ENCODE measurements at places on chromosomes 1 and 21.
A peak's percentile ranks its signal among the peaks of the same experiment; 100 is the strongest.

- DNase-seq: peak; percentile 9
- H3K4me1 ChIP-seq: no peaks in the 10 kb centered on the region
- no peak overlapping the region for H3K4me3 ChIP-seq
- H3K27me3 ChIP-seq: no peaks in the 10 kb centered on the region
Measured at GRCh38 chr1:83802460-83803152, 196.3 kb downstream of the TTLL7 start.

- H3K27ac ChIP-seq: no peak overlapping the region
- no peaks in the 10 kb centered on the region for H3K36me3 ChIP-seq
- DNase-seq: no peak
- no peaks in the 10 kb centered on the region for H3K4me1 ChIP-seq
- no peaks in the 10 kb centered on the region for H3K27me3 ChIP-seq
- H3K4me3 ChIP-seq: no peak overlapping the region
Measured at GRCh38 chr1:95640746-95641145, 406.7 kb downstream of the RWDD3 start.

- no peak for DNase-seq
- no peak overlapping the region for H3K4me3 ChIP-seq
- no peaks in the 10 kb centered on the region for H3K27me3 ChIP-seq
- H3K36me3 ChIP-seq: no peaks in the 10 kb centered on the region
- no peaks in the 10 kb centered on the region for H3K4me1 ChIP-seq
Measured at GRCh38 chr1:43321331-43321891, 16.2 kb upstream of the MPL start.

DNA sequence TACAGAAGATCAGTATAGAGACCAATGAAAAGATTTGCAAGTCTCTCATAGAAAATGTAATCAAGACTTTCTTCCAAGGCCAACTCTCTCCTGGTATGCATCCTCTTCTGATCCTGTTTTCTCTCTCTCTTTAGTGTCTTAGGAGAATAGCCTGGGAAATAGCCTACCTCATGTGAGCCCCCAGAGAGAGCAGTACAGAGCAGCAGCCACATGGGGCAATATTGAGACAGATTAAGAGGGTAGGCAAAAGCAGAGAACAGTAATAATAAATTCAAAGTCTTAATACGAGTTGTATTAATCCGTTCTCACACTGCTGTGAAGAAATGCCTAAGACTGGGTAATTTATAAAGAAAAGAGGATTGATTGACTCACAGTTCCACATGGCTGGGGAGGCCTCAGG lies 61.4 kb downstream of the RNASEL start:
- no peaks in the 10 kb centered on the region for H3K27me3 ChIP-seq
- no peaks in the 10 kb centered on the region for H3K36me3 ChIP-seq
- no peak for DNase-seq
- H3K4me1 ChIP-seq: no peaks in the 10 kb centered on the region
- H3K27ac ChIP-seq: no peak overlapping the region

GRCh38 chr1:226627050-226627755 lies 78.6 kb downstream of the STUM start:
- DNase-seq: no peak
- no peak overlapping the region for H3K27ac ChIP-seq
- no peak overlapping the region for H3K4me3 ChIP-seq
- H3K4me1 ChIP-seq: peaks cover 7% of the 10 kb centered on the region
- H3K36me3 ChIP-seq: no peaks in the 10 kb centered on the region
- no peaks in the 10 kb centered on the region for H3K27me3 ChIP-seq

- H3K36me3 ChIP-seq: no peaks in the 10 kb centered on the region
- no peak overlapping the region for H3K4me3 ChIP-seq
- no peaks in the 10 kb centered on the region for H3K4me1 ChIP-seq
- H3K27ac ChIP-seq: no peak overlapping the region
Measured at GRCh38 chr21:37711836-37712568, 204.3 kb downstream of the KCNJ6 start.

GRCh38 chr1:182120411-182121258 lies 59.1 kb upstream of the ZNF648 start:
- no peak overlapping the region for H3K27ac ChIP-seq
- no peak for DNase-seq
- H3K4me1 ChIP-seq: no peaks in the 10 kb centered on the region
- H3K36me3 ChIP-seq: no peaks in the 10 kb centered on the region
- no peak overlapping the region for H3K4me3 ChIP-seq

DNA sequence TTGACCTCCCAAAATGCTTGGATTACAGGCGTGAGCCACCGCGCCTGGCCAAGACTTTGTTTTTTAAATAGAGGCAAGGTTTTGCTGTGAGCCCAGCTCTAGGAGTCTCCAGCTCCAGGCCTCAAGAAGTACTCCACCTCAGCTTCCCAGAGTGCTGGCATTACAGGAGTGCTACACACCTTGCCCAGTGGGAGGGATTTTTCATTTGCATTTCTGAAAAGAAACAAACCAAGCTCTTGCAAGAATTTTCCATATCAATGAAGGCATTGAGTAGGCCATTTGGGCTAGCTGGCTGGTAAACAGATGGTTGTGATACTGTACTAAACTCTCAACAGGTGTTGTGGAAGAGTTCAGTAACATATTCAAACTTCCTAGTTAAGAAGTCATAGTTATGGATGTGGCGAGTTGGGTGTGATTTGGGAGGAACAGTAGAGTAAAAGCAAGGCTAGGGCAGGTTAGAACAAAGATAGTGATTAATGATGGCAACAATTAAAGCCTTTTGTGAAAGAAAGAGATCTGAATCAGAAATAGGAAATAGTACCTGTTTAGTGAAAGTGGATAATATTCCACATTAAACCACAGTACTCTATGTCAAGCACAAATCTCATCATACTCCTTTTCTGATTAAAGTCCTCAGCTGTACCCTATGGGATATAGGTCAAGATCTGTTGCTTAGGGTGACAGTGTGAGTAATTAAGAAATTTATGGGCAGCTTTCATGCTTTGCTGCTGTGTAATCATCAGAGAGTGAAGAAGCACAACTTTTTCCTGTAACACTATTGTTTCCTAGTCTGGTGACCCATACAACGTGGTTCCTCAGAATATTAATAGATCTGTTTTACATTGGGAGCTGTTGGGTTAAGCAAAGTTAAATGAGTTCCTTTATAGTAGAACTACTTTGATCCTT lies 10.7 kb downstream of the AKIRIN1 start:
- peaks cover 29% of the 10 kb centered on the region for H3K4me1 ChIP-seq
- no peak for DNase-seq

DNA sequence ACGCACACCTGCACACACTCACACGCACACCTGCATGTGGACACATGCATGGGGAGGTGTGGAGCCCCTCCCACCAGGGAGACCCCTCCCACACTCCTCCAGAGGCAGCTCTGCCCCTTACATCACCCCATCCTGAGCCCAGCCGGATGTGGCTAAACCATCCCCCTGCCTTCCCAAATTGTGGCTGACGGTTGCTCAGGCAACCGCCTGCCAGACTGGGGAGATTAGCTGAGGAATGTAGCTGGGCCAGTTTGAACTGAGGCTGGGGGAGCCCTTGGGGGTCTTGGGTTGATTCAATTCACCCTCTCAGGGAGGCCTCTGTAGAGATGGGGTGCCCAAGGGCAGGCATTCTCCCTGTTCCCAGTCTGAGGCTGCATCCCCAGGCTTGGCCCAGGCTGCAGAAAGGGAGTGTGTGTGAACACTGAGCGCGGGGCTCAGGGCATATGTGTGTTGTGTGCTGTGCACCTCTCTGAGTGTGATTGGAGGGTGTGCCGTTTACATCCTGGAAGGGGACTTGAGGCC lies 12.9 kb downstream of the PTPRU start:
- no peaks in the 10 kb centered on the region for H3K27me3 ChIP-seq
- H3K27ac ChIP-seq: no peak overlapping the region
- H3K36me3 ChIP-seq: no peaks in the 10 kb centered on the region
- no peak overlapping the region for H3K4me3 ChIP-seq
- no peak for DNase-seq
- no peaks in the 10 kb centered on the region for H3K4me1 ChIP-seq

GRCh38 chr1:78086697-78087096 lies 40.9 kb downstream of the GIPC2 start:
- no peak overlapping the region for H3K4me3 ChIP-seq
- H3K27ac ChIP-seq: no peak overlapping the region
- H3K4me1 ChIP-seq: peaks cover 27% of the 10 kb centered on the region
- no peaks in the 10 kb centered on the region for H3K36me3 ChIP-seq
- H3K27me3 ChIP-seq: no peaks in the 10 kb centered on the region
- DNase-seq: no peak

- no peaks in the 10 kb centered on the region for H3K27me3 ChIP-seq
- H3K27ac ChIP-seq: no peak overlapping the region
- H3K4me3 ChIP-seq: no peak overlapping the region
- H3K36me3 ChIP-seq: no peaks in the 10 kb centered on the region
- peak; percentile 3 for DNase-seq
Measured at GRCh38 chr1:65581119-65581518, 160.7 kb downstream of the LEPR start.

GRCh38 chr1:93728480-93729131 lies 47.0 kb upstream of the BCAR3 start:
- H3K27me3 ChIP-seq: no peaks in the 10 kb centered on the region
- peaks cover under 1% of the 10 kb centered on the region for H3K4me1 ChIP-seq
- peak; percentile 27 for DNase-seq

DNA sequence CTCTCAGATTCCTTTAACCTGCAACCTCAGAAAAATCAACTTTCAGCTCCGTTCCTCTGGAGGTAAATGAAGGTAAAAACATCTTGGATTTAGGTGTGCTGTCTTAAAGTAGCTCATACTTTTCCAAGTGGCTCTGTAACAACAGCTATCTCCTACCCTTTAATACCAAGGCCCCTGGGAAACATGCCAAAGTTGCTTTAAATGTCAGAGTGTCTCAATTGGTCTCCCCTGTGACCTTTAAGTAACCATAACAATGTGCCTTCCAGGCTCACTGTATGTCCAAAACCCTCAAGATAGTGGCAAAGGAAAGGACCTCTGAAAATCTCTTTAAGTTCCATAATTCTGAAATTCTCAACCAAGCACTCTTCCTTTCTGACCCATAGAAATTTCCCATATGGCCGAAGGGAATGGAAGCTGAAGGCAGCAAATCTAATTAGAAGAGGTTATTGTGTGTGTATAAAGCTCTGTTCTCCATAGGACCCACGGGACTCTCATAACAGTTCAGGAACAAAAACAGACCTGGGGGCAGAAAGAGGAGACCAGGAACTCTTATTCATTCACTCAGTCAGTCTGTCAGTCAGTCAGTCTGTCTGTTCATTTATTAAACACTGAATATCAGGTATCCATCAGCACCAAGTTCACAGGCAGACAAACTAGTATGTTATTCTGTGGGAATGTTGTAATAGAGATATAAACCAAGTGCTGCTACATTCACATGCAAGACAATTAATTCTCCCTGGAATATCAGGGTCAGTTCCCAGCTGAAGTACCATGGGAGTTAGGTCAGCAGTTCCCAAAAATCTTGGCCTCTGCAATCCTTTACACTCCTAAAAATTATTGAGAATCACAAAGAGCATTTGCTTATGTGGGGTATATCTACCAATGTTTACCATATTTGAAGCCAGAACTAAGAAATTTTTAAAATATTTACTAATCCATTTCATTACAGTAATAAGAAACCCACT lies 19.1 kb downstream of the ASTN1 start:
- DNase-seq: no peak
- H3K4me1 ChIP-seq: no peaks in the 10 kb centered on the region
- no peaks in the 10 kb centered on the region for H3K36me3 ChIP-seq
- H3K4me3 ChIP-seq: no peak overlapping the region

DNA sequence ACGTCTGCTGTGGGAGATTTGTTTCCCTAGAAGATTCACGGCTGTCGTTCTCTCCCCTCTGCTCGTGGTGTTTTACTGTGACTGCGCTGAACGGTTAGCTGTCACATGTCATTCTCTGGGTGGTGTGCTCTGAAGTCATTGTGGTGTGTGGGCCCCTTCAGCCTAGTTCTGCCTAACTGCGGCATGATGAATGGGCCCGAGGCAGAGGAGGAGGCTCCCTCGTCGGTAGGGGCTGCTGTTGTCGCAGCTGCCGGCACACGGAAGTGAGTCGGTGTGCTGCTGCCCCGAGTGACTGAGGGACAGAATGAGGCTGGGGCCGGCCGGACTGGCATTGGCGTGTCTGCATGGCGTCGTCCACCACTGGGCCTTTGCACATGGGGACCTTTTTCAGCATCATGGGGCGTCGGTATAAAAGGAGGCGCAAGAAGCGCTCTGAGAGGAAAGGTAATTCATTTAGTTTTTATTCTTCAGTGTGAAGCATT lies 77.9 kb downstream of the ADARB1 start:
- H3K4me1 ChIP-seq: peaks cover 31% of the 10 kb centered on the region
- no peaks in the 10 kb centered on the region for H3K36me3 ChIP-seq
- no peak for DNase-seq
- no peaks in the 10 kb centered on the region for H3K27me3 ChIP-seq

GRCh38 chr1:74857676-74858075 lies 124.7 kb downstream of the TYW3 start:
- no peak for DNase-seq
- H3K36me3 ChIP-seq: no peaks in the 10 kb centered on the region
- H3K4me3 ChIP-seq: no peak overlapping the region
- no peaks in the 10 kb centered on the region for H3K4me1 ChIP-seq

DNA sequence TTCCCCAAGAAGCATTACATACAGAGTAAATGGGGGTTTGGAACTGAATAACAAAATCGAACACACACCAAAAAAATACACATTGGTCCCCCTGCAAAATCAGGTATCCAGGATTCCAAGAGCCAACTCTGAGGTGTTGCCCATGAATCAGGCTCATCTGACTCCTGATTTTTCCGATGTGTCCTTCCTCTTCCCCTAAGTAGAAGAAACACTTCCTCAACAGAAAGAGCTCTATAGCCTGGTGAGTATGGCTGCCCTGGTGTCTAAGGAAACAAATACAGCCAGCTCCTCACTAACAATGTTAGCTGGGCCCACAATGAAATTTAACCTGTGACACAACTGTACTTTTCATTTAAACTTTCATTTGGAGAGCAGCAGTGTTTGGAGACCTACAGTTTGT lies 33.6 kb downstream of the ERI3 start:
- peaks cover 3% of the 10 kb centered on the region for H3K36me3 ChIP-seq
- H3K27ac ChIP-seq: no peak overlapping the region
- H3K27me3 ChIP-seq: no peaks in the 10 kb centered on the region
- H3K4me1 ChIP-seq: peaks cover 9% of the 10 kb centered on the region
- no peak for DNase-seq

GRCh38 chr1:241156231-241156965 lies 200.6 kb downstream of the RGS7 start:
- H3K36me3 ChIP-seq: no peaks in the 10 kb centered on the region
- no peaks in the 10 kb centered on the region for H3K27me3 ChIP-seq
- no peaks in the 10 kb centered on the region for H3K4me1 ChIP-seq
- H3K27ac ChIP-seq: no peak overlapping the region
- H3K4me3 ChIP-seq: no peak overlapping the region
- peak; percentile 8 for DNase-seq

- H3K27me3 ChIP-seq: no peaks in the 10 kb centered on the region
- peaks cover 66% of the 10 kb centered on the region for H3K4me1 ChIP-seq
- no peak for DNase-seq
- H3K36me3 ChIP-seq: no peaks in the 10 kb centered on the region
- no peak overlapping the region for H3K4me3 ChIP-seq
Measured at GRCh38 chr1:234985516-234986294, 142.9 kb downstream of the TOMM20 start.

GRCh38 chr1:165376811-165377311 lies 20.3 kb upstream of the LMX1A start:
- H3K4me3 ChIP-seq: peak overlapping the region; percentile 71
- H3K36me3 ChIP-seq: no peaks in the 10 kb centered on the region
- peaks cover 21% of the 10 kb centered on the region for H3K4me1 ChIP-seq
- H3K27ac ChIP-seq: peak overlapping the region; percentile 92
- DNase-seq: no peak
- no peaks in the 10 kb centered on the region for H3K27me3 ChIP-seq

All from GM23248 (cell line).